ENCODE measurements at places on chromosomes 1 and 21.
A peak's percentile ranks its signal among the peaks of the same experiment; 100 is the strongest.

DNA sequence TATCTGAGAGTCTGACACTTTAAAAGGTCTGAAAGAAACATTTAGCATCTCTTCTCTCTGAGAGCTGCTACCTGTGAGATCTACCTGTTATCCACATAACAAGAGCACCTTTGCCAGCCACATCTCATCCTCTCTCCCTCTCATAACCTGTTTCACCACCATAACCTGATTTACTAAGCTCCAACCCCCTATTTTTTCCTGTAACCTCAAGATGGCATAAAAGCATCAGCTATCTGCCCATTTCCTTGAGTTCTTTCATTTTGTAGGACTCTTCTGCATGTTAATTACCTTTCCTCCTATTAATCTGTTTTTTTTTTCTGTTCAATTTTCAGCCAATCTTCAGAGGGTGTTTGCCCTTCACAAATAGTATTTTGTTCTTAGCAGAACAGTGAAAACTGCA is 136.5 kb upstream of the KCNK1 start:
- DNase-seq: no peak

DNA sequence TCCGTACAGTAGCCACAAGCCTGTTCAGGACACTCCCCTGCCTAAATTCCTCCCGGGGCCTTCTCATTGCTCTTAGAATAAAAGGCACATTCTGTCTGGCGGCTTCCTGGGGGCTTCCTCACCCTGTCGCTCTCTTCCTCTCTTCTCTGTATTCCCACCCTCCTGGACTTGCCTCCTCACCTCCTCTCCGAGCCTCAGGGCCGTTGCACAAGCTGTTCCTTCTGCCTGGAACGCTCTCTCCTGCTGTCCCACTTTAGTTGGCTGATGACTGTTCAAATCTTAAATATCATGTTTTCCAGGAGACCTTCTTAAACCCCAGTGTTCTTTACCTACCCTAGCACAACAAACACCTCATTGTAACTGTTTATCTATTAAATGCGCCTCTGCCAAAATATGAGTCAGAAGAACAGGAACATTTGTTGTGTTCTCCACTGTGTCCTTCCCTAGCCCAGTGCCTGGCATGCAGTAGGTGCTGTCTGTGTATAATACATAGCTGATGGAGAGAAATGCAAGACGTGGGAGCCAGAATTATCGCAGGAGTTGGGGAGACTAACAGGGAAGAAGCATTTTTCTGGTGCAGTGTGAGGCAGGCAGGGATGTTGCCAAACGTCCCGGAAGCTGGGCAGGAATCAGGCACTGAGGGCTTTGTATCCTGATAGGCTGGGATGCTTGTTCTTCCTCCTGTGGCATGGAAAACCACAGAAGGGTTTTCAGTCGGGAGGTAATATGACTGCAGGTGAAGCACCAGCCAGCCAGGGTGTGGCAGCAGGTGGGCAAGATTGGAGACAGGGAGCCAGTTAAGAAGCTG is 24.1 kb upstream of the THRAP3 start:
- DNase-seq: no peak

DNA sequence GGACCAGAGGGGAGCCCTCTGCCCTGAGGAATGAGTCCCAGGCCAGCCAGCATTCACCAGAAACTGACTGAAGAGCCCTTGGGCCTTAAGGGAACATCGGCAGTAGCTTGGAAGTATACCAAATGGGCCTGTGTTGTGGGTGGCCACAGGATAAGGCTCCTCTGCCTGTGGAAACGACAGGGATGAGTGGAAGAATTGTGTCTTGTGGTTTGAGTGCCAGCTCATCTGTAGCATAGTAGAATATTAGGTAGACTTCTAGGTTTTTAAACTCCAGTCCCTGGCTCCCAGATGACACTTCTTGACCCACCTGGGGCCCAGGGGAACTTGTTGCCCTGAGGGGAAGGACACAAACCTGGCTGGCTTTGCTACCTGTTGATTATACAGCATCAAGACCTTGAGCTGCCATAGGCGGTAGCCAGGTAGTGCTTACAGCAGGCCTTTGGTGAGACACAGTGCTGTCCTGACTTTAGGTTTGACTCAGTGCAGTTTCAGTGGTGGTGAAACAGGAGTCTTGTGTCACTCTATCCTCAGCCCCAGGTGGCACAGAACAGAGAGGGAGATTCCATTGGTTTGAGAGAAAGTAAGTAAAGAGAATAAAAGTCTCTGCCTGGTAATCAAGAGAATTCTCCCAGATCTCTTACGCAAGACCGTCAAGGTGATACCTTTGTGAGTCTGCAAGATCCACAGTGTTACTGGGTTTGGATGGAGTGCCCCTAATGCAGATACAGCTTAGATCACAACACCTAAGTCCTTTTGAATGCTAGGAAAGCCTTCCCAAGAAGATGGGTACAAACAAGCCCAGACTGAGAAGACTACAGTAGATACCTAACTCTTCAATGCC is 50.2 kb downstream of the RABGAP1L start:
- no peak for DNase-seq

- no peak for DNase-seq
Measured at GRCh38 chr1:30366199-30366598, 357.2 kb downstream of the MATN1 start.

- no peak for DNase-seq
Measured at GRCh38 chr1:214927796-214928195, 154.7 kb upstream of the KCNK2 start.

- no peak for DNase-seq
Measured at GRCh38 chr21:45552696-45553391, 10.6 kb upstream of the SLC19A1 start.

DNA sequence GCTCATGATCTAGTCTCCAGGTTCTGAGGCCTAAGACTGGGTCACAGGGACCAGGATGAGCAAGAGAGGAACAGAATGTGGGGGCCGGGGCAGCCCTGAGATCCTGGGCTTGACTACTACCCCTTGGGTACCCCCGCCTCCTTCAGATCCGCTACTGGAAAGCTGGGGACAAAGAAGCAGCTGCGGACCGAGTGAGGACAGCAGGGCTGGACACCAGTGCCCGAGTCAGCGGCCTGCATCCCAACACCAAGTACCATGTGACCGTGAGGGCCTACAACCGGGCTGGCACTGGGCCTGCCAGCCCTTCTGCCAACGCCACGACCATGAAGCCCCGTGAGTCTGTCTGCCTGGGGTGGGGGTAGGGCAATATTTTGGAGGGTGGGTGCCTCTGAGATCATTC is 12.5 kb downstream of the TMEM81 start:
- no peak for DNase-seq

- DNase-seq: no peak
Measured at GRCh38 chr1:24089743-24090555, 22.0 kb downstream of the MYOM3 start.

- DNase-seq: no peak
Measured at GRCh38 chr1:31985430-31985829, 28.2 kb upstream of the KHDRBS1 start.

DNA sequence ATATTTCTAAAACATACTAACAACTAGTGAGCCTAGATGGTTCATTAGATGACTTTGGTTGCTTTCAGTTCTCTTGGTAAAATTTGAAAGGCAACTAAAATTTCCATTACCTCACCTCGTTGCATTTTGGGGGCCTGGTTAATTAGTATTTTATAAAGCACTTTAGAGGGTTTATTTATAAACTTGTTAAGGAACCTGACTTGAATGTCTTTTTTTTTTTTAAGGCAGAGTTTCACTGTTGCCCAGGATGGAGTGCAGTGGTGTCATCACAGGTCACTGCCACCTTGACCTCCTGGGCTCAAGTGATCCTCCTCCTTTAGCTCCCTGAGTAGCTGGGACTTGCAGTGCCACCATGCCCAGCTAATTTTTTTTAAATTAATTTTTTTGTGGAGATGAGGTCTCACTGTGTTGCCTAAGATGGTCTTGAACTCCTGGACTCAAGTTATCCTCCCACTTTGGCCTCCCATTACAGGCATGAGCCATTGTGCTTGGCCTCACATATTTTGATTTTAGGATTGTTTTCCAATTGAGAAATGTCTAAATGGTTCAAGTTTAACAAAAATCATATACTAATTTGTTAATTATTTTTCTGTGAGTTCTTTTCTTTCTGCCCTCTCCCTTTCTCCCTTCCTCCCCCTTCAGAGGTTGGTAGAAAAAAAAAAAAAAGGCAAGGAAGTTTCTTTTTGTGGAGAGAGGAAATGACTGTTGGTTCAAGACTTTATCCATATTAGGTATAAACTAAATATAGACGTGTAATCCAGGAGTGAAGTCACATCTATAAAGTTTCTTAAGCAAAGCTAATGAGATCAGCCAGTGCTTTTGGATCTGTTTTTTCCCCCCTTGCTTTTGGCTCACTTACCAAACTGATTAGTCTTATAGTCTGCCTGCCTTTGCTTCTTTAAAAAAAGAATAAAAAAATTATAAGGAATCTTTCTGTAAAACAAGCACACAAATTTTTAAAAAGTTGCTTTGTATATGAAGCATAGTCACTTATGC is 24.7 kb downstream of the CLIC4 start:
- DNase-seq: no peak

- DNase-seq: no peak
Measured at GRCh38 chr1:184075055-184076029, 23.8 kb downstream of the TSEN15 start.

- DNase-seq: no peak
Measured at GRCh38 chr1:9630331-9631111, 21.0 kb upstream of the PIK3CD start.

DNA sequence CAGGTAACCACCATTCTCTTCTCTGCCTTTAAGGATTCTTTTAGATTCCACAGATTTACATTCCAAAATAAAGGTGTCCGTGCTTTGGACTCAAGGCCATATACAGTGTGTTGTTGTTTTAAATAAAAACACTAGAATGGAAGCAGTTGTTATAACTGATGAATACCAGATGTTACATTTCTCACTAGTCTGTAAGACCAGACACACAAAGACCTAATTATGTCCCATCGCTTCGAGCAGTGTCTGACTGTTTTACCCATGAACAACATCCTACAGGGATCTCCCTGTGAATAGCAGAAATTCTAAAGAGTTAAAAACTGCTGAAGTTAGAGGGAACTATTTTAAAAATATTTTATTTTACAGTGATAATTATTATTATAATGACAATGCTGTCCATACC is 574.7 kb upstream of the ZP4 start:
- no peak for DNase-seq

GRCh38 chr1:10699470-10699835 is 97.0 kb downstream of the CASZ1 start:
- DNase-seq: no peak

GRCh38 chr21:28769683-28770082 is 223.0 kb downstream of the LTN1 start:
- DNase-seq: no peak

DNA sequence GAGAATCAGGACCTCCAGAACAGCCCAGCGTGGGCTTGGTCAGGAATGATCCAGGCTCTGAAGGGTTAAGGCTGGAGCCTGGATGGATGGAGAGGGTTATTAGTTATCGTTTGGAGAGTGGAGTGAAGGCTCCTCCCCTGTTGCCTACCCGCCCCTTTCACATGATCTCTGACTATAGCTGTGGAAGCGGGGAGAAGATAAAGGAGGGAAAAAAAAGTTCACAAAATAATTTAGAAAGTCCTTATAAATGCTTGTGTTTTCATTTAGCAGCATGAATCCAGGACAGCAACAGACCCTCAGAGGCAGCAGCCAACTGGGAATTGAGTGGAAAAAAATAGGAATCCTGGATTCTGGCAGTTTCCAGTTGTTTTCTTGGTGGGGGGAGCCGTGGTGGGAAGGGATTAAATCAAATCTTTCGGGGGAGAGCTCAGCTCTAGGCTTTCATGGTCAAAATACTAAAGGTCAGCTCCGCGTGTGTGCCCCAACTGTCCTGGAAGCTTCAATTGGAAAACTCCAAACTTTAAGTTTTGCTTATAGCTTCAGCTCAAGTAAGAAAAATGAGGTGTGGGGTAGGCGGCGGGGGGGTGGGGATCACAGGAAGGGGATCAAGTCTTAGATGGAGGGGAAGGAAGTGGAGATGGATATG is 595 bp upstream of the DDR2 start:
- no peak for DNase-seq

- DNase-seq: no peak
Measured at GRCh38 chr1:71785450-71785849, 496.9 kb downstream of the NEGR1 start.

- no peak for DNase-seq
Measured at GRCh38 chr1:70003211-70003908, 202.0 kb downstream of the LRRC40 start.

DNA sequence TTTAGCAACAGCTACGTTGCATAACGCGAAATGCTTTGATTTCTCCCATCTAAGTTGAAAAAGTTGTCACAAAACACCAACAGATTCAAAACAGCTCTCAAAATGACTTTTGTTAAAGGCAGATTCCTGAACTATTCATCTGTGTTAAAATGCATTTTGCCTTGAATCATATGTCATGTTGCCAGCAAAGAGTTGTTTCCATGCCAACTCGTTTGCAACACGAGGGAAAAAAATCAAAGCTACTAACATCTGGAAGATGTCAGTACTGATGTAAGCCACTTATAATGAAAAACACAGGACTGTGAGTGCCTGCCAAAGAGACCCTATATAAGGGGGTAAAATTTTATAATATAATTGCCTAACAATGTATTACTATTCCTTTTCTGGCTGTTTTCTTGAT is 182.7 kb upstream of the PTBP2 start:
- DNase-seq: no peak

DNA sequence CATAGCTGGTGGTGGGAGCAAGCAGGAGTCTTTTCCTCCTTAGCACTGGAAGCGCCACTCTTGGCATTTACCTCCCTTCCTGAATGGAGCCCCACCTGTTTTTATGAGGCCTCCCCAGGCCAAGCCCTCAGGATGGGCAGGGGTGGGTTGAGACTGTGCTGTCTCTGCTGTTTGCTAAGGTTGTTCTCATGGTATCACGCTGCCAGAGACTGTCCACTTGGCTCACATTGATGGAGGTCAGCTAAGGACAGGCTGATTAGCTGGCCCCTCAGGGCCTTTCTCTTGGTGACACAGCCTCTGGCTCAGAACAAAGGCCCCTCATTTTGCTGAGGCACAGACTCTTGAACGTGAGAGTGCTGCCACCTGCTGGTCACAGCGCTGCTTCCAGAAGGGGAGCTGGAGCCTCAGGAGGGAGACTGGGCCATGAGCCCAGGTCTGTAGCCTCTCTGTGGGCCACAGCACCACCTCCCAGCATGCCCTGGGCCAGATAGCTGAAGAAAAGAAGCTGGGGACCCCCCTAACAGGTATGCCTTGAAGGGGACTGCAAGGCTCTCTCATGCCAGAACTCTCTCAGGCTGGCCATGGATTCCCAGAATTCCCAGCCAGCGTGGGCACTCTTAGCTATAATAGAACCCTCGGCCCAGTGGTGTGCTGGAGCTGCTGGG is 85.6 kb downstream of the CD58 start:
- peak; percentile 77 for DNase-seq

GRCh38 chr1:219472596-219472995 is 140.3 kb downstream of the ZC3H11B start:
- no peak for DNase-seq

DNA sequence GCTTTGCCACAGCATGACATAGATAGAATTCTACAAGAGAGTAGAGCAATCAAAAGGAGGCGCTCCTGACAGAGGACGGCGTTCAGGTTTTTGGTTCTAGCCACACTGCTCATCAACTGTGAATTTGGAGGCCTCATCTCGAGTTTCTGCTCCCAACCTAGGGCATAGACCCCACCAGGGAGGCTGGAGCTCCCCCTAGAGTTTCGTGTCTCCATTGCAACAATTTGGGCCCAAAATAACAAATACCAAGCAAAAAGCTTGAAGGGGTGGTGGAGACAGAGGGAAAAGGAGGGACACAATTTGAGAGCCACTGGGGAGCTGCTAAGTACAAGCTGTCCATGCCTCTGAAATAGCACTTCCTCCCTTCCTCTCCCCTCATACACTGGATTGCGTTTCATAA is 297.0 kb downstream of the GPATCH2 start:
- no peak for DNase-seq

All from effector CD8-positive, alpha-beta T cell (primary cell).